ENCODE measurements at places on chromosomes 13 and 19.

DNA sequence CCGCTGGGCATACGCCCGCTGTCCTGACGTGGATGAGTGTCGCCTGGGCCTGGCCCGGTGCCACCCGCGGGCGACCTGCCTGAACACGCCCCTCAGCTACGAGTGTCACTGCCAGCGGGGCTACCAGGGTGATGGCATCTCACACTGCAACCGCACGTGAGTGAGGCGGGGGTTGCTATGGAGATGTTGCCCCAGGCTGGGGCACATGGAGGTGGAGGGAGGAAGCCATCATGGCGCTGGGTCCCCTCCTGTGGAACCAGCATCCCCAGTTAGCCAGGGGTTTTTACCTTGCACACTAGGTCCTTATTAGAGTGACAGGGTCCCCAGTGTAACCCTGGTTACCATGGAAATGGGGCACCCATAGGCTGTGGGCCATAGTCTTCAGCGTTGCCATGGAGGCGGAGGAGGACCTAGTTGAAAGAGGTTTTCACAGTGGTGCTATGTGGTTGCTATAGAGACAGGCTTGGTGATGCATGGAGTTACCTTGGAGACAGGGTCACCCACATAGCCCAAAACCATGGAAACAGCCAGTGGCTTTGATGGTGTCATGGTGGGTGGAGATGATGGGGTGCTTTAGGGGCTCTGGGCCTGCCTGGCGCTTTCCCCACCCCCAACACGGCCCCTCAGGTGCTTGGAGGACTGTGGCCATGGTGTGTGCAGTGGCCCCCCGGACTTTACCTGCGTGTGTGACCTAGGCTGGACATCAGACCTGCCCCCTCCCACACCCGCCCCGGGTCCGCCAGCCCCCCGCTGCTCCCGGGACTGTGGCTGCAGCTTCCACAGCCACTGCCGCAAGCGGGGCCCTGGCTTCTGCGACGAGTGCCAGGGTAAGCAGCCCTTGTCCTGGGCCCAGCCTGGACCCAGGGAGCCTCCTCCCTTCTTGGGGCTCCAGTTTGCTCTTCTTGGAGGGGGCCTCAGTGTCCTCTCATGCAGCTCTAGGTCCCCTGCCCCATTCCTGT is 27.1 kb downstream of the MEGF8 start:
- peak; percentile 31 for DNase-seq

DNA sequence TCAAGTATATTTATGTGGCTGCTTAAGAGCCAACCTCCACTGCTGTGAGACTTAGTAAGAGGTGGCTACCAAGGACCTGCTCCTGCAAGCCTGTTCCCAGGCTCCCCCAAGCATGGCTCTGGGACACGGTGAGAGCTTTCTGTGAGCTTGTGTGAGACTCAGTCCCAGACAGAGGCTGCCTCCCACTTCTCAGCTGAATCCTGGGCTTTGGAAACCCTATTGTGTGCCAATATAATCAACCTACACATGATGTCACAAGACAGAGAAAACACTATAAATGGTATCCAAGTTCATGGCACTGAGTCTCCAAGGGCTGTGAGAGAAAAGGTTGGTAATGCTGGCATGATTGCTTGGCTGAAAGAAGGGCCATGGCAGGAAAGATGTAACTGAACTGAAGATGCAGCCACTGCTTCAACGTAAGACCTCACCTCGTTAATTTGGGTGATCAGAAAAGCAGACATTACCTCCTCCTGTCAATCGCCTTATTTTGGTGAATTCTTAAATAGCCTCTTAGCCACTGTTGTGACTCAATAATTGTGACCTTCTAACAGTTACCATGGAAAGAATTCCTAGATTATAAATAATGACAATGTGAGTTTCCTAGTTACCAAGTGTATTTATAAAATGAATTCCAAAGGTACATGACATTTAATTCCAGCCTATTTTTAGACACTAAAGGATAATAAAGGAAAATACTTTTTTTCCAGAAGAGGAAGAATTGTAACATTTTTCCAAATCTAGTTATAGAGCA is 332.0 kb downstream of the IRS2 start:
- DNase-seq = no peak

DNA sequence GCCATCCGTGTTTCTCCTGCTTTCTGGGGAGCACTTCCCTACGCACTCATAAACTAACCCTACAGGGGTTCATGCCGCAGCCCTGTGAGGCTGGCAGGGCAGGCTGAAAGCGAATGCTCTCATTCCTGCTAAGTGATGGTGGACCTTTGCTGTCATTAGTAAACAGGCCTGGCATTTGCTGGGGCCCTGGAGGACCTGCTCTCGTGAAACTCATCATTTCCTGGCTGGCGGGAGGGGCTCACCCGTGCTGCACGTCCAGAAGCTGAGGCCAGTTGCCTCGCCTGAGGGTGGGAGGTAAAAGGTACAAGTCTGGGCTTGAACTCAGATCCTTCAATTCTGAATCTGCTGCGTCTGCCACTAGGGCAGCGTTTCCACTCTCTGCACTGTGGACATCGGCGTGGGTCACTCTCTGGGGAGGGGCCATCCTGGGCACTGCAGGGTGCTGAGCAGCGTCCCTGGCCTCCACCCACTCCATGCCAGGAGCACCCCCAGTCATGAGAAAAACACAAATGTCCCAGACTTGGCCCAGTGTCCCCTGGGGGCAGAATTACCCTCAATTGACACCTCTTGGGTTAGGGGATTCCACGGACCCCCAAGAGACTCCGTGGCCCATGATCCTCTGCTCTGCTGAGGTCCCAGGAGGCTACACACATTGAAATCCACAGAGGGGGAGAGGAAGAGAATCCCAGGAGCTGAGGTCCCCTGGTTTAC is 7.0 kb downstream of the MOB3A start:
- DNase-seq = no peak

DNA sequence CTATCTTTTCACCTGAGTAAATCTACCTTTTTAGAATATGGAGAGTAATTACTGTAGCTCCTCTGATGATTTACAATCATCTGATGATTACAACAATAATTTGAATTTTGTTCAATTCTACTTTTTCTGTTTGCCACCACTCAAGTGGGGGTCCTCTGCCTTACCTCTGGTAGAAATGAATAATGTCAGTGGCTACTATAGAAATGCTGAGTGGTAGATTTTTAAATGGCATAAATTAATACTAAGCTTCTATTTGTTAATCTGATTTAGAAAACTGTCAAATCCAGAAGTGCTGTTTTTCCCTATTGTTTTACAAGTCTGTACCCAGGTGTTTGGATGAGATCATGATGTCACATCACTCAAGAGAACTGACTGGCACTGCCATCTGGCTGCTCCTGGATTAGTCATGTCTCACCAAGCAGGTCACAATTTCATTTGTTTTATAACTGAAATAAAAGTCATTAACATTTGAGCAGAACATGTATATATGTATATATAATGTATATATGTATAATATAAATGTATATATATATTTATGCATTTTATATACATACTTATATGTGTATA is 494.8 kb downstream of the TBC1D4 start:
- DNase-seq = no peak

DNA sequence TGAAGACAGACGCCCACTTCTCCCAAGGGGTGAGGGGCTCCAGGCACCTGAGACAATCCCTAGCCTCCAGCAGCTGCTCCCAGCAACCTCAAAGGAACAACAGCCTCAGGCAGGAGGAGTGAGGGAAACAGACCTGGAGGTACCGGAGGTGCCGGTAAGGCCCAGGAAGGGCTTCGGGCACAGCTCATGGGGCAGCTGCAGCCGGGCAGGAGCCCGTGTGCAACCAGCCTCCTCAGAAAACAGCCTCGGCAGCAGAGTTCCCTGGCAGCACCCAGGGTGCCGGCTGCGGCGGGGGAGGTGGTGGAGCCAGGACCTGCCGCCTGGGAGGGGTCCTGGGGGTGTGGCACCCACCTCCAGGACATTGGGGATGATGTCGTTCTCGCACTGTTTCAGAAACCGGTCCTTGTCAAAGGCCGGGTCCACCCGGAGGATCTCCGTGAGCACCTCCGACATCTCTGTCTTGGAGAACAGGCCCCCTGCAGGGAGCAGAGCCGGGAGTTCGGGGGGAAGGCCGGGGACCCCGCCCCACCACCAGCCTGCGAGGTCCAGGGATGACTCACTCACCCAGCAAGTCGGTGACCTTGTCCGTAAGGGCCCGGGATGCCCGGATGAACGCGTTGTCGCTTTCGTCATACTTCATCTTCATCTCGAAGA is 6.5 kb upstream of the CTXN1 start:
- DNase-seq = no peak

DNA sequence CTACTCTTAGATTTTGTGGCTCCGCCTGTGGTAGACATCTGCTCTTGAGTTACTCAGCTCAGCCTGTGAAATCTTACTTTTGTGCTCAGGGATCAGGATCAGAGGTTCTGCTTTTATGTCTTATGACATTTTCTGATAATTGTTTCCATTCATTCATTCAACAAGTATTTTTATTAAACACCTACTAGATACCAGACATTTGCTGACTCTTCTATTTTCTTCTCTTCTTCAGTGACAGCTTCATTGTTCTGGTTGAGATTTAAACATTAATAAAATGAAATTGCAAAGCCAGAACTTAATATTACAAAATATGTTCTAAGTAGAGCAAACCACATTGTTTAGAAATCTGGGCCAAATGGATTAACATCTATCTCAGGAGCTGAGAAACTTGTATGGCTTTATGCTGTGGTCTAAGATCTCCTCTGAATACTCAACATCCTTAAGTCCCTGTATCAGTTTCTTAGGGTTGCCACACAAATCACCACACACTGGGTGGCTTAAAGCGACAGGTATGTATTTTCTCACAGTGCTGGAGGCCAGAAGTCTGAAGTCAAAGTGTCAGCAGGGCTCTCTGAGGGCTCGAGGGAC is 15.8 kb upstream of the MICU2 start:
- DNase-seq = no peak

- DNase-seq = no peak
These were observed 347.2 kb downstream of the RFC3 start for GRCh38 chr13:34165158-34165557.

GRCh38 chr19:38209671-38210457 is 14.2 kb downstream of the DPF1 start:
- DNase-seq = no peak

- no peak for DNase-seq
These were observed 295.3 kb downstream of the MZT1 start for GRCh38 chr13:72431981-72432682.

DNA sequence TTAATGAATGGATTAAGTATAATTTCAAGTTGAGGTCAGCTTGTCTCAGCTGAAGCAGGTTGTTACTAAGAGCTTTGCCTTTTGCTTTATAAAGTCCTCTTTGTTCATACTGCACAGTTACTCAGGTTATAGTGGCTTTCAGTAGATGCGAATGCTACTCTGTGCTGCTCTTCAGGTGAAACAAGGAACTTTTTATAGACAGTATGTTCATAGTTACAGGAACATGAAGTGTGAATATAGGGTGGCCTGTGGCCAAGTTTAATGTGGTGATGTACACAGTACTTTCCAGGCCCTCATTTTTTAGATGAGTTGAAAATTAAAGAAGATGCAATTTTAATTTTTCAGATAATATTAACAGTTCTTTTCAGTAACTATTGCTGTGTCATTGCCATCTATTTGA is 20.8 kb downstream of the SUGT1 start:
- no peak for DNase-seq

DNA sequence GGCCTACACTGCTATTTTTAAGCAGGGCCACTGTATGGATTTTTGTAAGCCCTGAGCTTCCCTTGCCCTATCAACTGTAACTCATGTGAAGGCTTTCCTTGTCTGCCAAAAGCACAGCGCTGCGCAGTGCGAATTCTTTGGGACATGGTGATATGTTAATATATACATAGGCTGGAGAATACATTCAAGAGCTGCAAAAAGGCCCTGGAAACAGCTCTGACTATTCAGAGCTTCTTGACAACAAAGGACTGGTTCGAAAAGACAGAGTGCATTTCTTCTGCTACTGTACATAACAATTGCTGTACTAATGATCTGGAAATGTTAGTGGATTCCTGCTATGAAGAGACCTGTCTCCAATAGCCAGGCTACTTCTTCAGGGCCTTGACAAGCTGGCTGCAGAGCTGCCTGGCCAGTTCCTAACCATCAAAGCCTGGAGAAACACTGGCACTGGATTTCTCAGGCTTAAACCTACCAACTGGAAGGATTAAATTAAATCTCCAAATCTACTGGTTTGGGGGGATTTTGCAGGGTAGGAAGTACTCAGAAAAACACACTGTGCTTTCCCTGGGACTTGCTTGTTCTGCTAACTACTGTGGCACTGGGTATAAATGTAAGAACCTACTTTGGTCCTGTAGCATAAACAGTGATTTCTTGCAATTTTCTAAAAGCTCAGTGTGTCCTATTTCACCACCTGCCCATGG is 246.9 kb downstream of the DNAJC15 start:
- no peak for DNase-seq

GRCh38 chr13:113598081-113598410 is 13.5 kb downstream of the TFDP1 start:
- no peak for DNase-seq

DNA sequence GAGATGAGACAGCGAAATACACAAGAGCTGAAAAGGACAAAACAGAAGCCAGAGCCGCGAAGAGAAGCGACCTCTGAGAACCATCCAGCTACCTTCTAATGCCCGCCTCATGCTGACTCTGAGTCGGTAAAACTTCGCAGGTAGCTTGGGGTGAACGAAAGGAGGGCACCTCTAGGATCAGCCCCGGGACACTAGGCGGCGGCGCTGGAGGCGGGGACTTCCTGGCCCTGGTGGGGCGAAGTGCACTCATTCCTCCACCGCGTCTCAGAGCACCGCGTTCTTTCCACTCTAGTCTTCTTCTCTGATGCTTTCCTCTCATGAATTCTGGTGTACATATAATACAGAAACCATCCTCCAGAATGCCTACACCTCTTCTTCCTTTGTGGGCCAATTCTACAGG is 50.1 kb downstream of the KL start:
- DNase-seq = no peak

DNA sequence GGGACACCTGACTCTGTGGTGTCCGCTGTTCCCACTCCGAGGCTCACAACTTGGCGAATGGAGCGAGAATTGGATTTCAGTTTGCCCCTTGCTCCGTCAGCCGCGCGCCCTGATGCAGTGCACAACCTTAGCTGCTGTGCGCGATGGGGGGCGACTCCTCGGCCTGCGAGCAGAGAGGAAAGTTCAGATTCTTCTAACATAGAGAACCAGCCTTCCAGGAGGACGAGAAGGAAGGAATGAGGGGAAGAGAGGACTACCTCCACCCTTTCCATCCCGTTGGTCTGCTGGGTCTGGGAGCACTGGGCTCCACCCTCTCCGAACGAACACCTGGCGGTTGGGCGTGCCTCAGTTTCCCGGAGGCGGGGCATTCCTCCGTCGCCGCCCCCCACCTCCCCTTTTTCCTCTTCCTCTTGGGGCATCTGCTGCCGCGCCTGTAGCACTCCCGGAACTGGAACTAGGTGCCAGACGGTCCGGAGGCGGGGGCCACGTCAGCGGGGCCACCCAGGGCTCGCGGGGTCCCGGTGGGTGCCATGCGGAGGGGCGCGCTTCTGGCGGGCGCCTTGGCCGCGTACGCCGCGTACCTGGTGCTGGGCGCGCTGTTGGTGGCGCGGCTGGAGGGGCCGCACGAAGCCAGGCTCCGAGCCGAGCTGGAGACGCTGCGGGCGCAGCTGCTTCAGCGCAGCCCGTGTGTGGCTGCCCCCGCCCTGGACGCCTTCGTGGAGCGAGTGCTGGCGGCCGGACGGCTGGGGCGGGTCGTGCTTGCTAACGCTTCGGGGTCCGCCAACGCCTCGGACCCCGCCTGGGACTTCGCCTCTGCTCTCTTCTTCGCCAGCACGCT is at the start of gene KCNK6:
Gene KCNK6 (plus strand): TSS at position 425 of the 838 bp plus-strand sequence. CDS start 106 bp downstream, at position 531.
- peak; percentile 74 for DNase-seq
